ENCODE measurements at places on chromosomes 16 and 17. TPM values are rescaled to one million over a fixed set of nuclear protein-coding genes. Genes with fewer than 3 reads are reported as not detected.

MRTFB gene
- total RNA-seq: 43.6 TPM

B9D1 gene
- total RNA-seq: 10.7 TPM

CHST5 gene
- 0.31 TPM for total RNA-seq

GP1BA gene
- total RNA-seq: not detected

ABI3 gene
- total RNA-seq: 2.3 TPM

DNAH2 gene
- 0.08 TPM for total RNA-seq

GRCh38 chr17:16952401-16952800, 19.5 kb downstream of the TNFRSF13B start:
- H3K36me3 ChIP-seq: no peaks in the 10 kb centered on the region
- no peak for DNase-seq
- no peak overlapping the region for H3K27ac ChIP-seq
- no peak overlapping the region for H3K4me3 ChIP-seq

DNA sequence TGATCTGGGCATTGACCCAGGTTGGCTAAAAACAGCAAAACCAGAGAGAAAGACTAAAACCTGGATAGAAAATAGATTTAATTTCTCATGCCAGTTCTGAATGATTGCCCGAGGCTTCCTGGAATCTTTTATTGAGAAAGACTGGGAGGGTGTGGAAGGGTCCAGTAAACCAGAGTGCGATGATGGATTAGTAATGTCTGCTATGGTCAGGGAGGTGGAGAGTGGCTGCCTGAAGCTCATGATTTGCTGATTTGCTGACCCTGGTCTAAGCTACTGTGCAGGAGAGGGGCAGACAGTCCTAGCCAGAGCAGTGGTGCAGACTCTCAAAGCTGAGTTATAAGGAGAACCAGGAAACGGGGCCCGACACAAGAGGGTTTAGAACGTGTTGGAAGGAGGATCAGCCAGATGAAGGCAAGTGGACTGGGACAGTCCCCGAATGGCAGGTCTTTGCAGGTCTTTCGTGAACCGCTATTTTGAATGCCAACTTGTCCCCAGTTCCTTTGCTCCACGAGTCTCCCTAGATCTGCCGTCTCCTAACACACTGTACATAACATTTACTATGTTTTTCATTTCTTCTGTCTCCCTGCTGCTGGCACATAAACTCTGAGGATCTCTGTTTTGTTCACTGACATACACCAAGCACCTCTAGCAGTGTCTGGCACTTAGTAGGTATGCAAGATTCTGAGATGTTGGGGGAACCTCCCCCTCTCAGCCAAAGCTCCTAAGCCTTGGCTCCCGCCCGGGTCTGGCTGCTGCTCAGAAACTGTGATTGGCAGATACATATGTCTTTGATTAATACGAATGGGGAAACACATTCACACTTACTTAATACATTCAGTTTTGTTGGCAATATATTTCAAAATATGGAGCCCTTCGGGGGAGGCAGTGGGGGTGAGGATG, 237.3 kb upstream of the TNRC6C start:
- DNase-seq: peak; percentile 29
- H3K4me3 ChIP-seq: no peak overlapping the region
- H3K4me1 ChIP-seq: no peaks in the 10 kb centered on the region
- H3K27me3 ChIP-seq: no peaks in the 10 kb centered on the region
- H3K27ac ChIP-seq: no peak overlapping the region

DNA sequence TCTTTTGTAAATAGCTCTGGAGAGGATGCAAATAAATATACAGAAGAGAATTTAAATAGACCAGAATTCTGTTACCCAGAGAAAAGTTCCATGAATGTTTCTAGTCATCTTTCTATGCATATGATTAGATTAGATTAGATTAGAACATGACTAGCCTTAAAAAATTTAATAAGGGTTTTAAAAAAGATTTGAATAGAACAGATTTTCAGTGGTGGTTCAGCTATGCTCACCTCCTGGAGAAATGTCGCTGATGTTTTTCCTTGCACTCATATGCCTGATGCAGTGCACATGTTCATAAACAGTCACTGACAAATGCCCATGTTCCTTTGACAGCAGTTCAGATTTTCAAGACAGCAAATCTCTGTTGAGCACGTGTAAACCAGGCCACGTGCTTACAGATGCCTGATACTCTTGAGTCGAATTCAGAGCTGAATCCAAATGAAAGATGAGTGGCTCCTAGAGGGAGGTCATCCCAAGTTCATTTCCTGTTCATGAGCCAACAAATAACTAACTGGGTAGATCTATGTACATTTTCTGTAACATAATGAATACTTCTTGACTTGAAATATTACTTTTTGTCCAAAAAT, 19.9 kb upstream of the RAB11FIP4 start:
- H3K4me1 ChIP-seq: peaks cover 4% of the 10 kb centered on the region
- H3K27me3 ChIP-seq: no peaks in the 10 kb centered on the region
- H3K27ac ChIP-seq: no peak overlapping the region
- DNase-seq: no peak

- H3K27me3 ChIP-seq: no peaks in the 10 kb centered on the region
- DNase-seq: no peak
These were observed 572.6 kb upstream of the EEF2KMT start for GRCh38 chr16:5670198-5670597.

DNA sequence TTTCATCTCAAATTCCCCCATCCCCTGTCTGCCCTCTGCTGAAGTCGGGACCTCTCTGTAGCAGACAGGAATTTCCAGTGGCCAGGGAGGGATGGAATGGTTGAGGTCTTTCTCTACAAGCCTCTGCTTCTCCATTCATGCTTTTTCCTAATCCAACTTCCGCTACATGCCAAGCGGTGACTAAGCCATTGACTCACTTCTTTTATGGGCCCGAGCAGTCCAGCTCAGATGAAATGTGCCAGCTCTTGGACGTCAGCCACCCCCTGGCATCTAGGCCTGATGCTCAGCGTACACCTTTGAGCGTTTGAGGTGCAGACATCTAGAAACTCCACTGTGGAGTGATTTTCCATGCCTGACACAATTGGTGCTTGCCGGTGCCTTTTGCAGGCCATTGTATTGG, 40.7 kb upstream of the GPR139 start:
- no peaks in the 10 kb centered on the region for H3K4me1 ChIP-seq
- H3K4me3 ChIP-seq: no peak overlapping the region
- H3K27me3 ChIP-seq: no peaks in the 10 kb centered on the region
- DNase-seq: no peak
- no peak overlapping the region for H3K27ac ChIP-seq
- no peaks in the 10 kb centered on the region for H3K36me3 ChIP-seq

DNA sequence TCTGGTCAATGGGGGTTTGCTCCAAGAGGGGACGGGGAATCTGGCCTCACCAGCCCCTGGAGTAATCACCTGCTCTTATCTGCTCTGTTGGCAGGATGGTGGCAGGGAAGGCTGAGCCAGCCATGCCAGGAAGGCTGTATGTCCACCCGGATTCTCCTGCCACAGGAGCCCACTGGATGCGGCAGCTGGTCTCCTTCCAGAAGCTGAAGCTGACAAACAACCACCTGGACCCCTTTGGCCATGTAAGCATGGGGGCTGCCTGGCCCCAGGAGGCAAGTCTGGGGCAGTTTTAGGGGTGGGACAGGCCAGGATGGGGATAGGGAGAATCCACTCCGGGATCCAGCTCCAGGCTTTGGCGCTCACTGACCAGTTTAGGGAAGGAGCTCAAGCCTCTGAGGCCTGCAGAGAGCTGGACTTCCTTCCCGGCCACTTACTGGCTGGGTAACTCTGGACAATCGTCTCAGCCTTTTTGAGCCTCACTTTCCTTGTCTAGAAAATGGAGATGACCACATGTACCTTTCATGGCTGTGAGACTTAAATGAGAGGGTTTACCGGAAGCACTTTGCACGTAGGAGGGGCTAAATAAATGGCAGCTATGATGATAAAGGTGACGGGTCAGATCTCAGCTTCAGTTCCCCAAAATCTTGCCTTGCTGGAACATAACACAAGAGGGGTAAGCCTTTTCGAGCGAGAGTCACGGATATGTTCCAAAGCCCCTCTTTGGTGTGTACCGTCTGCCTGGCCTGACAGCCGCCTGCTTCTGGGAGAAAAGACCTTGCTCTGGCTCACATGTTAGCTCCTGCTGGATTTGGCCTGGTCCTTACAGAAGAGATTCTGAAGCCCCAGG, 15.4 kb downstream of the TBX4 start:
- H3K27me3 ChIP-seq: peaks cover 19% of the 10 kb centered on the region
- no peaks in the 10 kb centered on the region for H3K36me3 ChIP-seq
- H3K4me1 ChIP-seq: peaks cover 5% of the 10 kb centered on the region
- no peak overlapping the region for H3K4me3 ChIP-seq
- H3K27ac ChIP-seq: no peak overlapping the region

GRCh38 chr16:68473358-68474070, 25.2 kb upstream of the SMPD3 start:
- no peaks in the 10 kb centered on the region for H3K27me3 ChIP-seq
- no peak for DNase-seq
- H3K36me3 ChIP-seq: no peaks in the 10 kb centered on the region
- H3K27ac ChIP-seq: no peak overlapping the region

GRCh38 chr16:1089822-1090619, 6.0 kb downstream of the C1QTNF8 start:
- no peak overlapping the region for H3K27ac ChIP-seq
- peaks cover 69% of the 10 kb centered on the region for H3K27me3 ChIP-seq
- H3K4me3 ChIP-seq: peak overlapping the region; percentile 28
- H3K4me1 ChIP-seq: peaks cover 19% of the 10 kb centered on the region
- no peaks in the 10 kb centered on the region for H3K36me3 ChIP-seq
- no peak for DNase-seq

GRCh38 chr17:36592316-36592715, 637 bp downstream of the DHRS11 start:
- peaks cover 28% of the 10 kb centered on the region for H3K36me3 ChIP-seq
- peaks cover 39% of the 10 kb centered on the region for H3K4me1 ChIP-seq
- H3K27ac ChIP-seq: peak overlapping the region; percentile 61
- peak overlapping the region; percentile 83 for H3K4me3 ChIP-seq
- no peak for DNase-seq
- H3K27me3 ChIP-seq: no peaks in the 10 kb centered on the region

- H3K4me3 ChIP-seq: peak overlapping the region; percentile 90
- H3K4me1 ChIP-seq: peaks cover 55% of the 10 kb centered on the region
- no peaks in the 10 kb centered on the region for H3K27me3 ChIP-seq
- peak overlapping the region; percentile 88 for H3K27ac ChIP-seq
These were observed 30.3 kb downstream of the CPSF4L start for GRCh38 chr17:73231395-73231794.

- H3K36me3 ChIP-seq: no peaks in the 10 kb centered on the region
- no peak overlapping the region for H3K4me3 ChIP-seq
- no peak overlapping the region for H3K27ac ChIP-seq
- H3K4me1 ChIP-seq: peaks cover 33% of the 10 kb centered on the region
- DNase-seq: no peak
These were observed 1.0 kb upstream of the GLG1 start for GRCh38 chr16:74607962-74608356.

GRCh38 chr17:11618861-11619566, 20.7 kb downstream of the DNAH9 start:
- H3K36me3 ChIP-seq: no peaks in the 10 kb centered on the region
- no peaks in the 10 kb centered on the region for H3K4me1 ChIP-seq
- no peak overlapping the region for H3K4me3 ChIP-seq
- H3K27ac ChIP-seq: no peak overlapping the region

DNA sequence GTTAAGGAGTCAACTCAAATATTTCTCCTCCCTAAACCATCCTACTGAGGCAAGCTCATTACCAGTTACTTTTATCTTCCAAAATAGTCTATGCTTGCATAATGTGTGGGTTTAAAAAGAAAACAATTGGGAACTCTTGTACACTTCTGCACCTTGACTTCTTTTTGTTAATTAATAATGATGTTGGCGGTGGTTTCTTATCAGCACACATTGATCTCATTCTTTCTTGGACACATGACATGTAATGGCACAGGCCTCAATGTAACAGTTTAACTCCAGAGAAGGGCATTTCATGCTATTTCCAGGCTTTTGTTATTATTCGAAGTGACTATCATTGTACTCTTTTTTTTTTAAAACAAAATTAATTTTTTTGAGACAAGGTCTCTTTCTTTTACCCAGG, 7.8 kb downstream of the PLCG2 start:
- H3K4me3 ChIP-seq: no peak overlapping the region
- no peak for DNase-seq
- no peaks in the 10 kb centered on the region for H3K36me3 ChIP-seq

DNA sequence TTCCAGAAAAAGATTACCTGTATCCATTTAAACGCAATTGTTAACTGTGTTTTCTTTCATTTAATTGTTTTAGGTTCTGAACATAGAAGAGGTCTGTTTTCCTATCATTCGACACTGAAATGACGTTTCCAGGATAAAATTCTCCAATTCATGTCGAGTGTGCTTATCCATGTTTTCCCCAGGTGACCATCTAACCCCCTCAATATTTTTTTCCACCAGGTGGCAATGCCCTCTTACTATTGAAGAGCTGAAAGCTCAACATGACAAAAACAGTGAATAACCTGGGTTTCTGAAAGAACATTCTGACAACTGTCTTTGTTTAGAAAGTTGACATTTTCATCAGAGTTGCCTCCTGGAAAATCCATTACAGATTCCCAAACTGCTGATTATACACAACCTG, 948.7 kb downstream of the KCNJ2 start:
- H3K4me3 ChIP-seq: no peak overlapping the region
- H3K36me3 ChIP-seq: no peaks in the 10 kb centered on the region
- H3K27me3 ChIP-seq: no peaks in the 10 kb centered on the region
- no peak for DNase-seq
- no peak overlapping the region for H3K27ac ChIP-seq

GRCh38 chr16:8178271-8178670, 412.0 kb downstream of the TMEM114 start:
- no peak for DNase-seq
- H3K36me3 ChIP-seq: no peaks in the 10 kb centered on the region
- H3K27me3 ChIP-seq: no peaks in the 10 kb centered on the region
- H3K27ac ChIP-seq: no peak overlapping the region
- no peaks in the 10 kb centered on the region for H3K4me1 ChIP-seq

DNA sequence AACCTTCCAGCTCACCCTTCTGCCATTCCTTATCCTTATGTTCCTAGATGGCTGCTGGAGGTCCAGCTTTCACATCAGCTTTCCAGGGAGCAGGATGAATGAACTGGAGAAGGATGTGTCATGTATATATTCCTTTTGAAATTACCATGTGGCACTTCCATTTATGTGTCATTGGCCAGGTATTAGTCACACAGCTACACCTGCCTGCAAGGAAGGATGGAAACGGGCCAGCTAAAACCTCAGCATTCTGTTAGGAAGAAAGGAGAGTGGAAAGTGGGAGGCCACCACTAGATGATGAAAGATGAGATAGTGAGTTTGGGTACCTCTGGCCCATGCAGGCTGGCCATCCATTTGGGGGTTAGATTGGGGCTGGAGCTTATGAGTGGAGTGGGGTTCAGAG, 67.5 kb downstream of the KSR1 start:
- peaks cover 43% of the 10 kb centered on the region for H3K4me1 ChIP-seq
- no peak overlapping the region for H3K4me3 ChIP-seq
- H3K27me3 ChIP-seq: no peaks in the 10 kb centered on the region
- no peak for DNase-seq

GRCh38 chr16:64356267-64356666, 765.6 kb downstream of the CDH11 start:
- no peak overlapping the region for H3K27ac ChIP-seq
- no peak for DNase-seq
- no peaks in the 10 kb centered on the region for H3K36me3 ChIP-seq
- H3K4me3 ChIP-seq: no peak overlapping the region

DNA sequence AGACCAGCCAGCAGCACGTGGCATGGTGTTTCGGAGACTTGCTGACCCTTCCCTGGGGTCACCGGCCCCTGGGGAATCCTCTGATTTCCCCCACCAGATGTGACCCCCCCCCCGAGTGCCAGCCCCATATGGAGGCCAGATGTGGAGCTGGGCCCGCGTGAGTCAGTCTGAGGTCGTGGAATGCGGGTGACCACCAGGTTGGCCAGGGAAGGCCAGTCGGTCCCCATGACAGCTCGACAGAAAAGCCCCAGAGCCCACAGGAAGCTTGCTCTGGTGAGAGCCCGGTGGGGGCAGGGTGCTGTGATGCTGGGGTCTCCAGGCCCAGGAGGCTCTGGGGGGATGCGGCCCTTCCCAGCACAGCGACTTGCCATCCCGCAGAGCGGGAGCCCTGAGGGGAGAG, 209.0 kb downstream of the NTN1 start:
- H3K4me3 ChIP-seq: no peak overlapping the region
- H3K27me3 ChIP-seq: no peaks in the 10 kb centered on the region
- peak overlapping the region; percentile 29 for H3K27ac ChIP-seq
- DNase-seq: no peak
